Spinal cord (tissue), 10 donors: ENCODE measurements at places on chromosomes 2 and 18.

- peak; percentile 51 for DNase-seq
These were observed 293.2 kb upstream of the DCC start for GRCh38 chr18:52046842-52047241.

- DNase-seq, result no peak
These were observed 100.0 kb upstream of the HDAC4 start for GRCh38 chr2:239500574-239501550.

DNA sequence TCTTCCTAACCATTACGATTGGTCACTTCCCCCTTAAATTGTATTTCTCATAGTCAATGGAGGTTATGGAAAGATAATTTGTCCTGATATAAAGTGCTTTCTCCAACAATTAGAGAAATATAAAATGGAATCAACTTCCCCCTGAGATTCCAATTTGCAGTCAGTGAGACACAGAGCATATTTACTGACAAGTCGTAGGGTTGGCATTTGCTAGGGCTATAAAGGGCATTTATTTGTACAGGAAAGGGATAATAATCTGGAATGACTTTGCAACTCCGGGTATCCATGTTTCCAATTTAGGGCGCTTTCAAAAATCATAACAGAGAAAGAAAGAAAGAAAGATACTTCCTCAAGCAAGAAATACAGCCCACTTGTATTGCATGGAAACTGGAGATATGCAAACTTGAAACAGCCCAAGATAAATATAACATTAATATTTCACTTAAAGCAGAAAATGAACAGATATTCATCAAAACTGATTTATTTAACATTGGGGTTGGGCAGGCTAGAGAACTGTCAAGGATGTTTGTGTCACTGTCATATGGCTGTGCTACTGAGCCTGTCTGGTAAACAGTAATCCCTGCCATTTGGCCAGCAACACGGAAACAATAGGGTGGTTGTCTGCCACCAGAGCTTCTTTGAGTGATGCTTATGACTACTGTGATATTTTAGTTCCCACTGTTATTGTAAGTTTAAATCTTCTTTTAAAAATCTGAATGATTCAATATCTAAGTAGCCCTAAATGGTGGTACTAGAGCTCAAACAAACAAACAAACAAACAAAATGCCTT, 621.8 kb downstream of the LRP1B start:
- DNase-seq, result peak; percentile 55

- DNase-seq, result no peak
These were observed 923.6 kb downstream of the CCDC85A start for GRCh38 chr2:57107353-57107752.
